Activated CD4-positive, alpha-beta T cell treated with anti-CD3 and anti-CD28 coated beads, Interleukin-2, amount 50 U/mL, for 1 hour (primary cell): ENCODE measurements at places on chromosomes 7 and 10.

DNA sequence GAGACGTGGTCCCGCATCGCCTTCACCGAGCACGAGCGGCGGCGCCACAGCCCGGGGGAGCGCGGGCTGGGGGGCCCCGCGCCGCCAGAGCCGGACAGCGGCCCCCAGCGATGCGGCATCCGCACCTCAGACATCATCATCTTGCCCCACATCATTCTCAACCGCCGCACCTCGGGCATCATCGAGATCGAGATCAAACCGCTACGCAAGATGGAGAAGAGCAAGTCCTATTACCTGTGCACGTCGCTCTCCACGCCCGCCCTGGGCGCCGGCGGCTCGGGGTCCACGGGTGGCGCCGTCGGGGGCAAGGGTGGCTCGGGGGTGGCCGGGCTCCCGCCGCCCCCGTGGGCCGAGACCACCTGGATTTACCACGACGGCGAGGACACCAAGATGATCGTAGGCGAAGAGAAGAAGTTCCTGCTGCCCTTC lies 737 bp downstream of the CNNM2 start:
- peak; percentile 28 for DNase-seq

- DNase-seq, result no peak
Measured at GRCh38 chr10:78821052-78821451, 247.7 kb upstream of the ZMIZ1 start.

- DNase-seq, result no peak
Measured at GRCh38 chr10:8306685-8307364, 252.3 kb downstream of the GATA3 start.

GRCh38 chr10:6171881-6172695 lies 30.6 kb upstream of the PFKFB3 start:
- no peak for DNase-seq

DNA sequence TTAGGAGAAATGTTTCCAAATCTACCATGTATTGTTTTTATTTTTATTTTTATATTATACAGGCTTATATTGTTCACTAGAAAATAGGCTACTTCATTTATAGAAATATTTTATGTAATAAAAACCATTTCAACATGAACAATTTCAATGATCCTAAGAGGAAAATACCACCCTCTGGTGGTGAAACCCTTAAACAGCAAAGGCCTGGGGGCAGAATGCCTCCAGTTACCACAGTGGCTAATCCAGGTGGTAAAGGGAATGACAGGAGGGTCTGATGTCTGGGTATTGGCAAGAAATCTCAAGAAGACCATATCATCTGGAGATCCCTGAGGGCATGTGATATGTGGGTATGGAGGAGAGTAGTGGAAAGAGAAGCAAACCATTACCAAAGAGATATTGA lies 19.3 kb downstream of the MACC1 start:
- DNase-seq, result no peak

DNA sequence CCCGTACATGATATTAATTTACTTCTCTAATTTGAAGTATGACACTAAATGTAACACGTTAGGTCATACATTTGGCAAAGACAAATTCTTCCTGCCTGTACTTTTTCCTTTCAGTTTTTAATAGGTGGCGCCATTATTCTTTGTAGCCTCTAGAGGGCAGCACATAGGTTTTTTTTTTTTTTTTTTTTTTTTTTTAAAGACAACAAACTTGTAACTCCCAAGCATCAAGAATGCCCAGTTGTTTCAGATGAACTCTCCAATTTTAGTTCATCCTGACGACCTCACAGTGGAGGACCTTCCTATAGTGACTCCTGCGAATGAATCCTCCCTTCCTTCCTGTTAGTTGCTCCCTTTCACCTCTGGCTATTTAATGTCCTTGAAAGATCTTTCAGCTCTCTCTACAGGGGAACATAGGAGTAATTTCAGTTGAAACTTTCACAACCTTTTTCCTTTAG lies 139.3 kb upstream of the HDAC9 start:
- no peak for DNase-seq

- no peak for DNase-seq
Measured at GRCh38 chr10:117254338-117254737, 13.4 kb downstream of the SLC18A2 start.

GRCh38 chr10:3226960-3227744 lies 54.6 kb upstream of the PITRM1 start:
- DNase-seq, result no peak

DNA sequence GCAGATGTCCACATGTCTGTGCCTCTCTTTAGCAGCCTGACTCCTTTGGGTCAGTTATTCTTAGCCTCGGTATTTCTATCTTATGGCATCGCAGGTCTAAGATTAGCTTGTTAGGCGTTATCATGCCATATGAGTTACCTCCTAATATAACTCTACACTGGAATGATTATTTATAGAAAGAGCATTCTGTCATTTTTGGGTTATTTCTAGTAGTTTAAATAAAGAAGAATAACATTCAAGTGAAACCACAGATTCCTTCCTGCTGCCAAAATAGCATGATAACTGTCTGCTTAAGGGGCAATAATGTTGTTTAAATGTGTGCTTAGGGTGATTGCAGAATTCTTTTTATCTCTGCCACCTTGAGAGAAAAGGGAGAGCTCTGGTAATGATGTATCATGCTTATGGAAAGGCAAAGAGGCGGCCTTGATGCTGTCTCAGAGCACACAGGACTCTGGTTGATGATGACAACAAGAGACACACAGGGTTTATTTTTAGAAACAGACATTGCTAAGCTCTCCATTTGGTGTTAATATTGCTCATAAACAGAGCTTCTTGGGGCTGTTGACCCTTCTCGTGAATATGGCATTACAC lies 10.4 kb downstream of the HDAC9 start:
- no peak for DNase-seq

- no peak for DNase-seq
Measured at GRCh38 chr10:88234297-88234696, 348.8 kb downstream of the RNLS start.
